ENCODE measurements at places on chromosomes 11 and 22.

- DNase-seq = no peak
These were observed 450 bp upstream of the BCL2L13 start for GRCh38 chr22:17638182-17638431.

- DNase-seq = peak; percentile 74
These were observed 18.1 kb upstream of the INCENP start for GRCh38 chr11:62105667-62106191.

DNA sequence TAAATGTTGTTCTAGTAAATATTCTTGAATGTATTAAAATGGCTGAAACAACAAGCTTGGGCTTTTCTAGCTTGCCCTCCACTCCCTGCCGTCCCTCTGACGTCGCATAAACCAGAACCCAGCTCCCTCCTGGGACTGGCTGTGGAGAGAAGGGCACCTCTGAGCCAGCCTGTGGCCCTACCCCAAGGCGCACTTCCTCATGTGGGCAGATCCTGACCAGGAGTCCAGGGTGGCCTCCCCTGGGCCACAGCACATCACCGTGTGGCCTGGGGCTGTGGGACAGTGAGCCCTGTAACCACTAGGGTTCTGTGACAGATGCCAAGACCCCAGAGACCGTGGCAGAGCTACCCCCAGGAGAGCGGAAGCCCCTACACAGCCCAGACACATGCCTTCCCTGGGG, 10.2 kb upstream of the ADORA2A start:
- DNase-seq = no peak

DNA sequence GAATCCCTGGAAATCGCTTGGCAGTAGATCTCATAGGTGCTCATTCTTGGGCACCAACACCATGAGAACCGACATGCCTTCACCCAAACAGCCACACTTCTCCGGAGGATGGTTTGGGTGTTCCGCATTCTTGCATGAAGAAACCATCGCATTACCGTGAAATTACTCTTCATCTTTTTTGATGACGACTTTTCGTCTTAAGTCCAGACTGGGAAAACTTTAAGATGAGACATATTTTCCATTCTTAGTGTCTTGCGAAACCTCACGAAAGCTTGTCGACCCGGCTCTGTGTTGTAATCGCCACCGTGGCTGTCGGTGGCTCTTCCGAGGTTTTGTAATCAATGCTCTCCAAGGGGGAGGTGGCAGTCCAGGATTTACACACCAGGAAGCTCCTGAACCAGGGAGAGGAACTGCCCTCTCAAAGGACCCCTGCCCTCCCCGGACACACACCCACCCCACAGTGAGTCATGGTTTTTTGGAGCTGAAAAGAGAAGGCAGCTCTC, 1.7 kb downstream of the TOM1 start:
- peak; percentile 99 for DNase-seq

DNA sequence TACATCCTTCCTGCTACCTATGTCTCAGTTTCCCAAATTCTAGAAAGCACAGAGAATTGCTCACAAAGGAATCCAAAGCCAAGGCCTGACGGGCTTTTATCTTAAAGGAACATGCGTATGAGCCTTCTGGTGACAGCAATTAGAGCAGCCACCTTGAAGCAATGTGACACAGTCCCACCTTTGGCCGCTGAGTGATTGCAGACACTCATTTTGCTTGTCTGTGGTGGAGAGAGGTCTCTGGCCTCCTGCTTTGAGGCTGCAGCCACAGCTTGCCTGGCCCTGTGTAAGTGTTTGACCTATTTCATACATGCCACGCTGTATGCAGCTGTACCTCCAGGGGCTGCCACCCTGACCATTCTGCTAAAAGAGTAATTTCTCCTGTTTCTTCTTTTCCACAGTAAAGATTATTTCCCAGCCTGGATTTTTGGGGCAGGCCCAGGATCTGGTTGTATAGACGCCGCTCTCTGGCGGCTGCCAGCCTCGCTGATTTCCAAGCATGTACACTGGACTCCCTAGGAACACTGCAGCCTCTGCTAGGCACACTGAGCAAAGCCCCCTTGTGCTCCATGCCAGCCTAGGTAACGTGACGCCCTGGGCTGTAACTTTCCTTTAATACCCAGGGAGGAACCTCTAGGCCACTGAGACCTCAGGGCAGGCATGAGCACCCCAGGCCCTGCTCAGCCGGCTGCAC, 1.1 kb upstream of the TMA7B start:
- no peak for DNase-seq

- no peak for DNase-seq
These were observed 25.5 kb downstream of the MADD start for GRCh38 chr11:47295385-47295784.

DNA sequence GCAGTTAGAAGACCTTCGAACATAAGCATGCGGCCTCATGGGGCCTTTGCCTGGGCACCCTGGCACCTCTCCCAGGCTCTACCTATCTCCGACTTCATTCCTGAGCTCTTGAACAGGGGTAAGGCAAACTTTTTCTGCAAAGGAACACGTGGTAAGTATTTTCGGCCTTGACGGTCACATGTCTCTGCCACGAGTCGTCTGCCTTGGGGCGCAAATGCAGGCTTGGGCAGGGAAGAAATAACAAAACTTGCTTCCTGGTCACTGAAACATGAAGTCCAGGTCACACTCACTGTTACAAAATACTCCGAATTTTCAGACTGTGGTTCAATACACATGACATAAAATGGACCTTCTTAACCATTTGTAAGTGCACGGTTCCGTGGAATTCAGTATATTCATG, 3.4 kb upstream of the ASCL2 start:
- no peak for DNase-seq

- DNase-seq = no peak
These were observed 104.9 kb downstream of the TMEM135 start for GRCh38 chr11:87142594-87142993.

- peak; percentile 82 for DNase-seq
These were observed 17.8 kb downstream of the CHORDC1 start for GRCh38 chr11:90204832-90205646.
